ENCODE measurements at places on chromosomes 5 and 9.

- DNase-seq, result no peak
These were observed 30.3 kb upstream of the INSYN2B start for GRCh38 chr5:170010595-170010994.

GRCh38 chr5:92613546-92613945 lies 967.5 kb downstream of the NR2F1-AS1 start:
- DNase-seq, result no peak

GRCh38 chr5:6761333-6761732 lies 48.1 kb downstream of the TENT4A start:
- no peak for DNase-seq

DNA sequence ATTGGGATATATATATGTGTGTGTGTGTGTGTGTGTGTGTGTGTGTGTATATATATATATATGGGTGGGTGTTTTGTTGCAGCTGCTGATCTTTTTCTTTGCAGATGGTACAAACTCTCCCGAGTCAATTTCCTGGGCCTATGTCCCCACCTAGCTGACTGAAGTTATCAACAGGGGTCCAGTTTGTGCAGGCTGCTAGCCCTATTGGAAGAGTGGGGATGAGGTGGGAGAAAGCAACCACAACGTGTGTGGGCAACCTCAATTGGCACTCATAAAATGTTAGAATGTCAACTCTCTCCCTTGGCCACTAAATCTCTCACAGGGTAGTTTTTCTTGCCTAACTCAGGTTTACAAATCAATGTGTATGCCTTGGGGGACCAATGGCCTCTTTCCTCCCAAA lies 5.6 kb downstream of the NR4A3 start:
- no peak for DNase-seq

DNA sequence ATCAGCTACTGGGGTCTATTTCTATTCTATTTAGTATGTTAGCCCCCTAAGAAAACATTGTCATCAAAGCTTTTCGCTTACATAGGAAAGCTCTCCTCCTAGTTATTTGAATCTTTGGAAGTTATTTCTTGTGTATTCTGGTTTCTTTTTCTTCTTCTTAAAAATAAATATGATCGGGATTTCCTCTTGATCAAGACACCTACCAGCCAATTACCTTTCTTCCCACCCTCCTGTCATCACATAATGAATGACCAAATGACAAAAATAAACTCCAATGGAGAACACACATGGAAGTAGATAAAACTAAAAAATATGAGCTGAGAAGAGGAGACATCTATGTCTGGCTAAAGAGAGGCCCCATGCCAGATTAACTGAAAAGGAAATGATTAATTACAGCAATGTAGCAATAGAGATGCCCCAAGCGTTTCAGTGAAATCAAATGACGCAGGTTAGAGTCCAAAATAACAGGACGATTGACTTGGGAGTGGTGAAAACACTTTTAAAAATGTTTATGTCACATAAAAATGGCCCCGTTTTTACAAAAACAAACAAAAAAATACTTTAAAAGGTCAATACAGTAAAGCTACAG lies 59.5 kb upstream of the PCSK1 start:
- no peak for DNase-seq

- DNase-seq, result no peak
These were observed 53.9 kb downstream of the OSTF1 start for GRCh38 chr9:75142202-75142601.

DNA sequence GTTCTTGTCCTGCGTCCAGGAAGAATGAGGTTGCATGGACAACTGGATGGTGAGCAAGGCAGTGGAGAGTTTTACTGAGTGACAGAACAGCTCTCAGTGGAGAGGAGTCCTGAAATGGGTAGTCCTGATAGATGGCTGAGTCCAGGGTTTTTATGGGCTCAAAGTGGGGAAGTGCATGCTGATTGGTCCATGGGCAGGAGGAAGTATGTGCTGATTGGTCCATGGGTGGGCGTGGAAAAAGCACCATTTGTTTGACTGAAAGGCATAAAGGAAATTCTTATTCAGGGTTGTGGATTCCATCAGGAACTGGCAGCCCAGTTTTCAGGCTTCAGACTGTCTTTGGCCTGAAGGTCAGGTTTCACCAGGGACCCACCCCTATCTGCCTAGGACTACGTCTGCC lies 10.6 kb downstream of the FSD1L start:
- no peak for DNase-seq

DNA sequence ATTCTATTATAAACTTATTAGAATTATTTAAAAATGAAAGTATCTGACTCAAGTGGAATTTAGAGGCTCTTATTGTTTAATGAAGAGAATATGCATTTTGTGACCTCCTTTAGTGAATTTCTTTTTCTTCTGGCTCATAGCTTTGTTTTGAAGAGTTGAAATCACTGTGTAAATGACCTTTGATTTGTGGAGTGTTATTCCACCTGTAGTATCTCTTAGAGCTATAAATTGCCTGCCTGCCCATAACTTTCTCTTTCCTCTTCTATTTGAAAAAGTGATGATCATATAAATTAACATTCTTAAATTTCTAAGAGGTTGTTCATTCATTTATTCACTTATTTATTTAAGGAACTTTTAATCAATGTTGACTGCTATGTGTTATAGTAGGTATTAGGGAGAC lies 16.1 kb downstream of the CSNK1G3 start:
- no peak for DNase-seq

DNA sequence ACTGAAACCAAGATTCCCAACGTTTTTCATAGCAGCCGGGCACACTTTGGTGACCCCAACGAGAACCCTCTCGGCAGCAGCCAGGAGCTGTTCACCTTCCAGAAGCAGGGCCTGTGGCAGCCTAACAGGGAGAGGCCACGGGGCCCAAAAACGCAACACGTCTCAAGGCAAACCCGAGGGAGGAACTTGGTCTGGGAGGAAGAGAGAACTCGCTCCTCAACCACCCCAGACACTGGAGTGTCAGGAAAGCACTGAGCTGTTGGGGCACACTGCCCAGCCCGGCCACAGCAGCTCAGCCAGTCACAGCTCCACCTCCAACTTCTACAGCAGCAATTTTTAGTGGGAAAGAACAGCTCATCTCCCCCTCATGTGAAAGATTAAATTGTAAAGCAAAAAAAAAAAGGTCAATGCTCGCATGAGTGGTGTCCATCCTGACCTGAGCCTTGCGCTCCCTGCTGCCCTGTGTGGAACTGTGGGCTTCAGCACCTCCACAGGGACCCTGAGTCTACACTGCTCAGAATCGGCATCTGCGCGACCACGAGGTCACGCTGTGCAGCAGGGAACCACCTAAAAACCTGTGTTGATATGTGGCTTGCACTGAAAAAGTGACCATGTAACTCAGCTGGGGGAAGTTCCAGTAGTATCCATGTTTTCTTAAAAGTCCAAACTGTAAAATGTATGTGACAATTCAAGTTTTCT lies 55.0 kb downstream of the IPPK start:
- no peak for DNase-seq

GRCh38 chr9:112140936-112141335 lies 34.2 kb downstream of the SUSD1 start:
- no peak for DNase-seq

- DNase-seq, result no peak
These were observed 5.1 kb downstream of the ARL14EPL start for GRCh38 chr5:116037236-116037822.

- DNase-seq, result no peak
These were observed 663.4 kb downstream of the PTPRD start for GRCh38 chr9:9949368-9949767.

DNA sequence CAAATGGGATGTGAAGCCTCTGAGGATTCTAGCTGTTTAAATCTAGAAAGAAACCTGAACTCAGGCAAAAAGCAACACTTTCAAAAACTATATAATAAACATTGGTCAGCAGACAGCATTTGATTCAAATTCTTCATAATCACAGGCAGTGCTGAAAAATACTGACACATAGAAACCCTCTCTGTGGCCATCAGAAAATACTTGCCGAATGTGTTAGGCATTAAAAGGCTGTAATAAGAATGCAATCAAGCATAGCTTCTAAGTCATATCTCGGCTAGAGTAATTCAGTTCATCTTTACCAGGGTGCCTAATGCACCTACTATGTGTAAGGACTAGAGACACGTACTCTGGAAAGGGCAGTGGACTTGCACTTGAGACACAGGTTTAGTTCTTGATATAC lies 405.3 kb upstream of the SGCD start:
- DNase-seq, result no peak

DNA sequence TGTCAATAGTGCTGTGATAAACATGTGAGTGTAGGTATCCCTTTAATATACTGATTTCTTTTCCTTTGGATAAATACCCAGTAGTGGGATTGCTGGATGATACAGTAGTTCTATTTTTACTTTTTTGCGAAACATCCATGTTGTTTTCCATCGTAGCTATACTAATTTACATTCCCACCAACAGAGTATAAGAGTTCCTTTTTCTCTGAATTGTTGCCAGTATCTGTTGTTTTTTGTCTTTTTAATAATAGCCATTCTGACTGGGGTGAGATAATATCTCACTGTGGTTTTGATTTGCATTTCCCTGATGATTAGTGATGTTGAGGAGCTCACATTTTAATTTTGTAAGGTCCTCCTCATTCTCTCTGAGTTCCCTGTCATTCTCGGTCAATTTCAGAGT lies 71.1 kb upstream of the NFIL3 start:
- no peak for DNase-seq

DNA sequence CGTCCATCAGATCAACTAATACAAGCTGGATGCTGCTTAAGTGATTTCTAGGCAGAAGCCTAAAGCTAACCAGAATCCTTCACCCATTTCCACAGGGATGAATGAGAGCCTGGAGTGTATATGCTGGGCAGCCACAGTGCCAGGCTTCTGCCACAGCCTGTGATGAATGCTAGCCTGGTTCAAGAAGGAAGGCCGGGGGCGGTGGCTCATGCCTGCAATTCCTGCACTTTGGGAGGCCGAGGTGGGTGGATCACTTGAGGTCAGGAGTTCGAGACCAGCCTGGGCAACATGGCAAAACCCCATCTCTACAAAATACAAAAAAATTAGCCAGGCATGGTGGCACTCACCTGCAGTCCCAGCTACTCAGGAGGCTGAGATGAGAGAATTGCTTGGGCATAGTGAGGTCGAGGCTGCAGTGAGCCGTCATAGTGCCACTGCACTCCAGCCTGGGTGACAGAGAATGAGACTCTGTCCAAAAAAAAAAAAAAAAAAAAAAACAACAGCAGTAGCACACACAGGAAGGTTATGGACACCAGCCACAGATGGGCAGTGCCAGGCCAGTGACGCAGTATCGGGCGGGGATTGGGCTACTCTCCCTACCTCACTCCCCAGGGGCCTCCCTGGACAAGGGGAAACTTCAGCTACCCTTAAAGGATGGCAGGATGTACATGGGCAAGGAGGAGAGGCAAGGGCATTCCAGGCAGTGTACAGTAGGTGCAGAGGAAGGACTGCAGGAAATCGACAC lies 23.1 kb upstream of the HMCN2 start:
- DNase-seq, result no peak

DNA sequence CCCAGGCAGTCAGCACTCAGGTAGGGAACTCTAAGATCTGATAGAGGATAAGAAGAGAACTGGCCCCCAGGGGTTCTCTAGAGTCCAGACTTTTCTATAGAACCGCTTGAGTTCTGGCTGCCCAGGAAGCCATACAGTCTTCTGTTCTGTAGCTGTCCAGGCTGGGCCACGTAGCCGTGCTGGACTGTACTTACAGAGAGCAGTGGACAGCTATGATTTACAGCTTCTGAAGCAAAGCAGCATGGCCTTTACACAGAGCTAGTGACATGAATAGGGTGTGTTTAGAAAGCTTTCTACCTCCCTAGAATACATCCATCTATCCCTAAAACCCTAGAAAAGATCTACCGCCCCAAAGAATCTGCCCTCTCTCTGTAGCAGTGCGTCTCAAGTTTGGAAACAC lies 57.2 kb downstream of the ACO1 start:
- no peak for DNase-seq

- DNase-seq, result no peak
These were observed 7.9 kb upstream of the FIBCD1 start for GRCh38 chr9:130946766-130947617.

GRCh38 chr5:151923866-151924476 lies 680 bp downstream of the GLRA1 start:
- DNase-seq, result no peak

GRCh38 chr5:73418244-73418691 lies 30.3 kb downstream of the FOXD1 start:
- DNase-seq, result no peak

- no peak for DNase-seq
These were observed 186.0 kb downstream of the PAX5 start for GRCh38 chr9:36847781-36848673.

DNA sequence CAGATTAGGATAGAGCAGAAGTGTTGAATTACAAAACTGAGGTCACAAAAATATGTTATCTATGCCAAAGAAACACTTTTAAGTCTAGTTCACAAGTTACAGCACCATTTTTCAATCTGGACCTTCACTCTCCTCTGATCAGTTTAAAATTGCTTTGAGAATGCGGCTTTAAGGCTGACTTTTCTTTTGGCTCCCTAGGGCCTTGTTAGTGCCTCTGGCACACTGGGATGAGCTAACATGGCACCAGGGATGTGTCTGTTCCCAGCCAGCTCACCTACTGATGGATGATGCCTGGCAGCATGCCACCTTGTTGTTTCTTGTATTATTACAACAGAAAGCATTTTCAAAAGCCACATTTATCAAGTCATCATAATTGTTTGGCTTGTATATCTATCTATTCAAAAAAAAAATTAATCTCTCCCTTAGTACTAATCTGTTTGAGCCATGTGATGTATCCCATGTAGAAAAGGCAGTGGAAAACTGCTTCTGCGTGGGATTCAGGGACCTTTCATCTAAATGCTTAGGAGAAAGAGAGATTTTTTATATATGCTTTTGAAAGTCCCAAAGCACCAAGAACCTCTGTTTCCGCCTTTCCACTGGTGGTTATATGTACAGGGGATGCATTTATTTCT lies 46.6 kb downstream of the ADAMTSL1 start:
- DNase-seq, result no peak

- no peak for DNase-seq
These were observed 70.4 kb upstream of the DAP start for GRCh38 chr5:10831419-10831818.

DNA sequence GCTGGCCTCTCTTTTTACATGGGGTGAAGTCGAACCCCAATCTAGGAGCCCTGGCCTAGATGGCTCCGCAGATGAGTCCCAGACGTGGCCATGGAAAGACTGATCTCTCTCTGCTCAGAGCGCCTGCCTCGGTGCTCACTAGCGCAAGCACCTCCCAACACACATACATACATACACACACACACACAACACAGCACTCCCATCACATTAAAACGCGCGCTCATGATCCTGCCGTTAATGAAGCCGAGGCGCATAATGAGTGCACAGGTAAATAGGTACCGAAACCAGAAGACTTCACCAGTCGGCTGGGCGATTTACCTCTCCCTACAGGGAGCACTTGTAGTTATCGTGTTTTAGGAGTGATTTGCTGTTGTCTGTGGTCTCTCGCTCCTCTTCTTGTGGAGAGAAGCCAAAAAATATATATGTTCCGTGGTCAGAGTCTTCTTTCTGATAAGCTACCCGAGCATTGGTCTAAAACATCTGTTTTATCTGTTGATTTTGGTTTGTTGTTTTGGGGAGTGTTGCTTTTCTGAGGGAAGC lies 207.7 kb downstream of the MEF2C start:
- peak; percentile 61 for DNase-seq

DNA sequence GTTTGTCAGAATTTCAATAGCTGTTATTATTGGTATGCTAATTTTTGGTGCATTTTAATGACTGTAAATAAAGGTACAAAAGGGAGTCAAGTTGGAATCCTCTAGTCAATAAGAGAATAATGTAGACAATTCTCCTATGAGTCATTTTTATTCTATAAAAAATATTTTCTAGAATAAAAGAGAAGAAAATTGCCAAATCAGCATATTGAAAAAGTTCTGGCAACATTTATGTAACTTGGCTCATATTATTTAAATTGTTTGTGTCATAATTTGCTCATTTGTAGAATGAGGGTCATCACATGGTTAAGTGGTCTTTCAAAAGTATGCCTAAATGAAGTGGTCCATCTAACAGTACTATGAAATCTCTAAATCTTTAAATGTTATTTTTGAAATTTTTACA lies 1719.8 kb upstream of the WWC1 start:
- DNase-seq, result no peak

All from activated effector memory CD4-positive, alpha-beta T cell treated with anti-CD3 and anti-CD28 coated beads, Interleukin-2, amount 50 U/mL, for 16 hours (primary cell).